ENCODE measurements at places on chromosomes 12 and 14.

DNA sequence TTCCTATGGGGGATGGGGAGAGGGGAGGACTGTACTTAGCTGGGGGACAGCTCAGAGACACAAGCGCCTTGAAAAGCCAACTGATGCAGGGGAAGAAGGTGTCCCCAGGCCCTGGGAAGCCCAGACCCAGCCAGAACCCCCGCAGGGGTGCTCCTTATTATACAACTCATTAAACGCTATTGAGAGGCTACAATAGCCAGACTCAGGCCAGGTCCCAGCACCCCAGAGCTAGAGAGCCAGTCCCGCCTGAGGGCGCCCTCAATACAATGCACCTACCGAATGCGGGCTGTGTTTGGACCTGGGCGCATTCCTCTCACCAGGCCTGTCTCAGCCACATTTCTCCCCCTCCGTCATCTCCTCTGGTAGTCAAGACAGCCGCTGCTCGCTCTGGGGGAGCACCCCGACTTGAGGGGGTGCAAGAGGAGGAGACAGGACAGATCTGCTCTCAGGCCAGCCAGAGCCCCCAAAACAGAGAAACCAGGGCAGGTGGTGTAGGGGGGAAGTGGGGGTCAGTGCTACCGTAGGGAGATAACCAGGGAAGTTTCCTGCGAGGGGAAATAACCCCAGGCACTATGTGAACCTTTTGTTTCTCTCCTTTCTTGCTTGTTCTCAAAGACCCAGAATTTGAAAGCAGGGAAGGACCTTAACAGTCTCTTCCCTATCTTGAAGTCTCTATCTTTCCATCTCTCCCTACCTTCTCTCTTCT is 6.1 kb upstream of the ASIC1 start:
- DNase-seq = no peak

GRCh38 chr12:13128291-13128965 is 25.0 kb upstream of the GSG1 start:
- no peak for DNase-seq

DNA sequence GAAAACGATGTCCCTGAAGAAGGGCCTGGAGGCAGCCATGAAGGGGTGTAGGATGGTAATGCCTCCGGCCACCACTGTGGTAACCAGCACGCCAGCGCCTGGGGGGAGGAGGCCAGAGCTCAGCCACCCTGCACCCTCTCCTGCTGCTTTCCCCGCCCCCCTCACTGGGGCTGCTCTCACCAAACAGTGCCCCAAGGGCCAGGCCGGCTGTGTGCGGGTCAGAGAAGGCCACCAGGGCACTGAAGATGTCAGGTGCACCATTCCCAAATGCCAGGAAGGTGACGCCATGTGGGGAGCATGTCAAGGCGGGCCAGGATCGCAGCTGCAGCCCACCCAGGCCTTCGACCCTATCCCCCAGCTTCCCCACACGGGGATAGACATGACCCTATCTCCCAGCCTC is 14.5 kb downstream of the SLC8B1 start:
- no peak for DNase-seq

DNA sequence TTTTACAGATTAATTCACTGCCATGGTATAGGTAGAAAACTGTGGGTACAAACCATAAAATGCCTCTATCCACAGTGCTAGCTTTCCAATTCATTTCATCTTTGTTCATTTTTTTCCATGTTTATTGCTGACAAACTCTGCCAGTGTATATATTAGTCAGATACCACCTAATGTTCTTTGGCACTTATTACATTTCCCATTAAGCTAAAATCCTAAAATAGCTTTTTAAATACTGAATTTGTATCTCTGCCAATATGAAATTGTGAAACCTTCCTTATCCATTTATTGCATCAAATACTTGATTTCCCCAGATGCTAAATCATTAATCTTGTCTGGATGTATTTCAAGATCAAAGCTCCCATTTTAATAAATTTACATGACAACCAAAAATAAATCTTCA is 150.1 kb upstream of the FSCB start:
- DNase-seq = no peak

DNA sequence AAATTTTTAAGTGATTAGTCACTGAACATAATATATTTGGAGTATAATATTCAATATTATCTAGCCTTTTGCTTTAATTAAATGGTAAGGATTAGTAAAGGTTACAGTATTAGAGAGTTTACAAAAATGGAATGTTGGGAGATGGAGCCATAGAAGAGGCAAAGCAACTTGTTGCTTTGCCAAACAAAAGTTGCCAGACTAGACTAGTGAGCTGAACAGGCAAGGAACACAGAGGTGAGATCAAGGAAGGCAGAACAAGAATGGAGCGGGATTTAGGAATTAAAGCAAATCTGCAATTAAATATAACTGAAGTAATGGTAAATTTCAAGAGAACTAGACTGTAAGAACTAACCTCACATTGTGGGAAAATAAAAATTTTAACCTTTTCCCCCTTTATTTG is 5.1 kb downstream of the ARF6 start:
- DNase-seq = no peak

- DNase-seq = no peak
Measured at GRCh38 chr12:82852529-82852928, 165.8 kb downstream of the TMTC2 start.

DNA sequence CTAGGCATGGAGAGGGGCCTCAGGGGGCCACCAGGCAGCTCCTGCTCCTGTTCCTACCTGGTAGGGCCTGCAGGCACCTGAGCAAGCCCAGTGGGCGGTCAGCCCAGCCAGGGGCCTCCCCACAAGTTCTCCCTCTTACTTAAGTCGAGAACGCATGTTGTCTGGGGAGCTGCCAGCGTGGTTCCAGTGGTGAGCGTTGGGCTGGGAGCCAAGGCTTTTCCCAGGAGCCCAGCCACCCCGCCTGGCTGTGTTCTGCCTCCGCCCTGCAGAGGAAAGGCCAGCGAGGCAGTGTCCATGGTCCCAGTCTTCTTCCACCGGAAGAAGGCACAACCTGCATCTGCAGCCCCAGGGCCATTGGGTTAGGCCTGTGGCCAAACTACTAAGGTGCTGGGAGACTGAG is 1.4 kb downstream of the C14orf180 start:
- DNase-seq = no peak

GRCh38 chr12:13124656-13125505 is 21.4 kb upstream of the GSG1 start:
- DNase-seq = no peak

- no peak for DNase-seq
Measured at GRCh38 chr12:105644770-105645169, 314.3 kb downstream of the C12orf75 start.

GRCh38 chr12:5582018-5582417 is 150.1 kb downstream of the NTF3 start:
- no peak for DNase-seq

DNA sequence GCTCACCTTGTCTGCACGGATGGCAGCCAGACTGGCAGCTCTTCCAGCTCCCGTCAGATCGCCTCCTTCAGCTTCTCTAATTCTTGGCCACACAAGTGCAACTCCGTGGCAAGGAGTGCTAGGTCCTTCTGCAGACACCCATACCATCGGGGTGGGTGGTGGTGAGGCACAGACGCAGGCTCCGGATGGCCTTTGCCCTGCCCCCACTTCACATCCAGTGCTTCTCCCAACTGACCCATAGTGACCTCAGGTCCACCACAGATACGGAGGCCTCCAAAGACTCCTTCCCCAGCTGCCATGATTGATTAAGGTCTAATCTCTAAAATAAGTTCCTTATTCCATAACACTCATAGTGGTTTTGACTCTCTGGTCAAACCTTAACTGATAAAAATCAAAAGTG is 19.9 kb upstream of the CD27 start:
- no peak for DNase-seq

DNA sequence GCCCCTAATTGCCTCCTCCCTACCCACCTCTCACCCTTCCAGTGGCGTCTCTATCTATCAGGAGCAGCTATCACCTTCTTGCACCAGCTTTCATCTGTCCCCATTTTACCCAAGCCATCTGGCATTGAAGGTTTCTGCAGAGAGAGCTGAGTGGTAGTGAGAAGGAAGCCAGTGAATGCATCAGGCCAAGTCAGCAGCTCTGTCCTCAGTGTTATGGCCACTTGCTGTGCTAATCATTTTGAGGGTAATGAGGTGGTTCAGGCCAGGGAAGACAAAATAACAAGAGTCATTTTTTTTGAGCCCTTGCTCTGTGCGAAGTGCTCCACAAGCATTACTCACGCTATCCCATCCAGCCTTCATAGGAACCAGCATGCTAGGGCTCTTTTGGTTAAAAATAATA is 164.7 kb downstream of the SUDS3 start:
- DNase-seq = no peak

DNA sequence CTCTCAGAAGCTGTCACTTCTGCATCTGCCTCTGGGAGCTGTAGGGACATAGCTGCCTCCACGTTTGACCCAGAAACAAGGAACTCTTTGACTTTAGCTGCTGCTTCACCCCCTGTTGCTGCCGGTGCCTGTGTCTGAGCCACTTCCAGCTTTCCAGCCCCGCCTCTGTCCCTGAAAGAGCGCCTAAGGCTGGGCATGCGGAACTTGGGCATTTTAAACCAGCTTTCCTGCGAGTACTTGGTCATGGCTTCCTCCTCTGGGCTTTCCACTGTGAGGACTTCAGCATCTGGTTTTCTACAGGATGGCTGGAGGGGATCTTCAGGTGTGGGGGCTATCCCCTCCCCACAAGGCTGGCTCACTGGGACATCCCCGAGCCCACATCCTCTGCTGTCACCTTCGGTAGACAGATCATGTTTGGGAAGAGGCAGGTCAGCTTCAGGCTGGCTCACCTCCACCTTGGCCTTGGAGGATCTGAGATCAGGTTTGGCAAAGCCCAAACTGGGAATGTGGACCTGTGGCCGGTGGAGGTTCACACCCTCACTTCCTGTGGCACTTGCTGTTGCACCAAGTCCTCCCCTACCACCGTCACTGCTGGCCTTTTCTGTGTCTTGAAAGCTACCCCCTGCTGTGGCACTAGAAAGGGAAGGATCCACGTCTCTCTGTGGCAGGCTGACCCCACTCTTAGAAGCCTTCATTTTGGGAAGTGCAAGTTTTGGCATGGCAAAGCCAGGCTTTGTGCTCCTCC is 15.2 kb downstream of the PLD4 start:
- no peak for DNase-seq

DNA sequence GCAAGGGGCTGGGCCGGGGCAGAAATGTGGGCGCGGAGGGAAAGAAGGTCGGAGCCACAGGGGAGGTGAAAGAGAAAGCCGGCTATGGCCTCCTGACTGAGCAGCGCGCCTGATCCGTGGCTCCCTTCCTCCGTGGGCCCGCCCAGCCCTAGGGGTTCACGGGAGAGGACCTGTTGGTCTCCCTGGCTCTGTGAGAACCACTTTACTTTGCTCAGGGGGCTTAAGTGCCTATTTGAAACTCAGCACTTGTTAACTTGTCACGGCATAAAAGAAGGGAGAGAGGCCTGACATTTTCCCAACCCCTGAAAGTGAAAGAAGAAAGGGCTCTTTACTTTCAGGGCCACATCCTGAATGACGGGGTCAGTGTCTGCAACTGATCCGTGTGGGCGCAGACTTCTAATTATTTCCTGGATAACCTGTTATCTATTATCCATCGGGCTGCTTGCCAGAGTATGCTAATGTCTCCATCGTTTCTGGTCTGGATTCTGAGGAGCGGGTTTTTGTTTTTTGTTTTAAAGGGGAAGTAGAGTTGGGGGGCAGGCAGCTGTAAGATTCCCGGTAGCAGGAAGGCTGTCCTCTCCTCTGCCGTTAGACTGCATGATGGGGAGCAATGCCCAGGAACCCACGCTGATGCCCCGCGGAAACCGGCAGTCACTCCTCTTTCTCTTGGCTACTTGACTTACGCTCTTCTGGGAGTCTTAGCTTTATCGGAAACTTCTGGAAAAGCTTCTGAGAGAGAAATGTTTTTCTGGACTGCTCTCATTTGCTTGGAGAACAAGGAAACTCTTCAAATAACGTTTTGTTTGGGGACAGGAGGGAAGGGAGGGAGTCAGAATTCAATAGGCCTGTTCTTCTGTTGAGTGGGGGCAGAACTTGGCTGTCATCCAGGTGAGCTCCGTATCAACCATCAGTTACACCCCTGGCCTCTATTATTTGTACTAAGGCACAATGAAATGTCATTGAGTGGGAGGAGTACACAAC is 127.7 kb upstream of the MAX start:
- DNase-seq = no peak

- no peak for DNase-seq
Measured at GRCh38 chr14:89215531-89215930, 201.5 kb downstream of the FOXN3 start.

All from activated T-helper 1 cell treated with anti-CD3 and anti-CD28 coated beads, Interleukin-2, amount 50 U/mL, for 16 hours (primary cell).